ENCODE measurements at places on chromosomes 2 and 18.

- no peak for DNase-seq
These were observed 4.5 kb upstream of the SLC4A5 start for GRCh38 chr2:74347742-74348141.

DNA sequence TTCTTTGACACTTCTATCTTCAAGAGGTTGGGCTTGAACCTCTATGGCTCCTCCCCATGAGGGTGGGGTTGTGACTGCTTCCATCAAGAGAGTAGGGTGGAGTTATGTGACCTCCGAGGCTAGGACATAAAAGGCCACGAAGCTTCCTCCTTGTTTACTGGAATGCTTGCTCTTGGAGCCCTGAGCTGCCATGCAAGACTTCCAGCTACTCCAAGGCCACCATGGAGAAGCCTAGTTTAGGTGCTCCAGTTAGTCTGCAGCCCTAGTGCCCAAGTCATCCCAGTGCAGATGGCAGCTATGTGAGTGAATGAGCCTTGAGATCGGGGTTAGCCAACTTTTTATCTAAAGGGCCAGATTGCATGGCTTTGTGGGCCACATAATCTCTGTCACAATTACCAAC, 2.4 kb upstream of the MERTK start:
- DNase-seq: no peak

GRCh38 chr2:36376992-36377738, 21.6 kb downstream of the CRIM1 start:
- DNase-seq: no peak

GRCh38 chr18:67805261-67805660, 288.7 kb upstream of the DSEL start:
- DNase-seq: no peak

DNA sequence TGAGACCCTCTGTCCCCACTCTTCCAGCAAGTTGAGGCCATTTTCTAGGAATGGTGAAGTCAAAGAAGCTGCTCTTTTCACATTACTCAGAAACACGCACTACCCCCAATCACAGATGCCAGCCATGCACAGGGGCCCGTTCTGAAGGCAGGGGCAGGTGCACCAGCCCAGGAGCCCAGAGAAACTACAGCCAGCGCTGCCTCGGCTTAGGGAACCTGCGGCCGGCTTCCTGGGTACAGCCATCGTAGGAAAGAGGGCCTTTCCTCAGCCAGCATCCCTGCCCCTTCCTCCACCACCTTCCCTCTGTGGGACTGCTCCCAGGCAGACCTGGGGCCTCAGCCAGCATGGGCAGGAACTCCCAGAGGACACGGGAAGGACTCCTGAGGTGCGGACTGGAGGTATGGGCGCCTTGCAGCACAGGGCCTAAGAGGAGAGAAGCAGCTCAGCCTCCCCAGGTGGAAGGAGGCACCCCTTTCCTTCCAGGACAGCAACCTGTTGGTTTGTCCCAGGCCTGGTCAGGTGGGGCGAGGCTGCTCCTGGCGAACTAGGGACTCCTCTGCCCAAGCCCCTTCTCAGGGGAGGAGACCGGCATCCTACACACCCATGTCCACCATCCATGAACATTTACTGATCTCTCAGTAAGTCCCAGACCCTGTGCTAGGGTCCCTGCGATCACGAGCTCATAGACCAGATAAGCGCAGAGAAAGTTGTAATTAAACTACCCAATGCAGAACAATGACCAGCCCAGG, 99.0 kb upstream of the ID2 start:
- DNase-seq: no peak
